ENCODE measurements at places on chromosomes 5 and 9.

GRCh38 chr5:51095486-51095885 lies 287.8 kb upstream of the ISL1 start:
- H3K4me1 ChIP-seq: no peaks in the 10 kb centered on the region
- no peaks in the 10 kb centered on the region for H3K36me3 ChIP-seq
- no peak for DNase-seq
- H3K4me3 ChIP-seq: no peak overlapping the region

GRCh38 chr9:131477367-131477766 lies 25.4 kb upstream of the POMT1 start:
- DNase-seq: no peak
- peaks cover 96% of the 10 kb centered on the region for H3K36me3 ChIP-seq
- H3K27me3 ChIP-seq: no peaks in the 10 kb centered on the region
- H3K4me3 ChIP-seq: no peak overlapping the region

- H3K27ac ChIP-seq: no peak overlapping the region
- no peak for DNase-seq
- H3K36me3 ChIP-seq: no peaks in the 10 kb centered on the region
- H3K27me3 ChIP-seq: no peaks in the 10 kb centered on the region
These were observed 559.2 kb downstream of the PSAT1 start for GRCh38 chr9:78856144-78856543.

GRCh38 chr5:63049935-63050334 lies 471.3 kb downstream of the LRRC70 start:
- H3K36me3 ChIP-seq: no peaks in the 10 kb centered on the region
- no peak overlapping the region for H3K4me3 ChIP-seq
- H3K27ac ChIP-seq: no peak overlapping the region

- no peaks in the 10 kb centered on the region for H3K36me3 ChIP-seq
- H3K27me3 ChIP-seq: no peaks in the 10 kb centered on the region
- H3K27ac ChIP-seq: no peak overlapping the region
- H3K4me3 ChIP-seq: no peak overlapping the region
- no peaks in the 10 kb centered on the region for H3K4me1 ChIP-seq
These were observed 24.0 kb upstream of the KLF4 start for GRCh38 chr9:107513464-107514100.

GRCh38 chr9:123208626-123209174 lies 59.7 kb downstream of the STRBP start:
- H3K27me3 ChIP-seq: no peaks in the 10 kb centered on the region
- no peak for DNase-seq
- H3K27ac ChIP-seq: no peak overlapping the region
- H3K4me3 ChIP-seq: no peak overlapping the region
- H3K4me1 ChIP-seq: no peaks in the 10 kb centered on the region
- H3K36me3 ChIP-seq: no peaks in the 10 kb centered on the region

DNA sequence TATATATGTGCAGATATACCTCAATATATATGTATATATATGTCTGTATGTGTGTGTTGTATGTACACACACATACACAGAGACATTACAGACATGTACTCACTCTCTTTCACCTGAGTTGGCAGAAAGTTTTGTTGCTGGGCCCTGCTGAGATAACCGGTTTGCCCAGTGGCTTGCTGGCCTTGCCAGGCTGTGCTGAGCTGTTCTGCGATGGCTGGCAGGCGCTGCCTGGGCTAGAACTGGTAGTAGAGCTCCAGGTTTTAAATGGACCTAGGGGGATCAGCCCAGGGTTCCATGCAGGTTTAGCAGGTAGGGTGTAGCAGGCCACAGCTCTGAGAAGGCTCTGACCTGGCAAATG lies 394.3 kb downstream of the GADD45G start:
- no peak overlapping the region for H3K4me3 ChIP-seq
- no peaks in the 10 kb centered on the region for H3K36me3 ChIP-seq
- DNase-seq: no peak
- peak overlapping the region; percentile 52 for H3K27ac ChIP-seq
- no peaks in the 10 kb centered on the region for H3K27me3 ChIP-seq

DNA sequence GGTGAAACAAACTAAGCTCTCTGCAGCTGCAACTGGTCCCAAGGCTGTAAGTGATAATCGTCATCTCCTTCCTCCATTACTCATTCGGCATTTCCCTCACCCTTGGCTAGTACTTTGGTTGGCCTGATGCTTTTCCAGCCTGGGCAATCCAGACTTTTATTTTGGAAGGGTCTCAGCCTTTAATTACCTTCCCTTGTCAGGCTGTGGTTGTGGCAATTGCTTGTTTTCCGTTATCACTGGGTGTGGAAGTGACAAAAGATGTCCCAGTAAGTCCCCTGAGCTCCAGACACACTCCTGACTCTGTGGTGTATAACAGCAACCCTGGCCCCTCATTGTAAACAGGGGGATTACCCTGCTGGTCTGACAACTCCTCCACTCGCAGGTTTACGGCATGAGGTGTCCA lies 6.3 kb upstream of the FAF2 start:
- H3K27me3 ChIP-seq: peaks cover under 1% of the 10 kb centered on the region
- no peaks in the 10 kb centered on the region for H3K4me1 ChIP-seq
- no peak overlapping the region for H3K4me3 ChIP-seq

GRCh38 chr5:94268226-94268625 lies 350.2 kb downstream of the KIAA0825 start:
- no peak overlapping the region for H3K4me3 ChIP-seq
- no peaks in the 10 kb centered on the region for H3K36me3 ChIP-seq
- peak overlapping the region; percentile 74 for H3K27ac ChIP-seq
- peaks cover 10% of the 10 kb centered on the region for H3K4me1 ChIP-seq

DNA sequence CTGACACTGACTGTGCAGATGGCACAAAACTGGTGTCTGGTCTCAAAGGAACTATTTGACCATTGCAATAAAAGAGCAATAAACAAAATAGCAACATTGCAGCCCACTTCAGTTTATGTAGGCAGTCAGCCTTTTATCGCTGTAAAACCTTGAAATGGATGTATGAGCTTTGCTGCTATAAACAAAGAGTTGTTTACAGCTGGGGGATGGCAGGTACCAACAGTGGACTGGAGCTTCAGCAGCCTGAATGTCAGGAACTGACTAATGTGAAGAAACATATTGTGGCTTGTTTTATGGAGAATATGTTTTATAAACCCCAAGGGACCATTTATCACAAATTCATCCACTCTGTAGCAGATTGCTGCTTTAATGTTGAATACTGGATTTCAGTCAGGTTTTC lies 78.0 kb downstream of the PTPRD start:
- H3K4me3 ChIP-seq: no peak overlapping the region
- DNase-seq: no peak
- no peaks in the 10 kb centered on the region for H3K36me3 ChIP-seq
- H3K27ac ChIP-seq: no peak overlapping the region
- no peaks in the 10 kb centered on the region for H3K4me1 ChIP-seq

DNA sequence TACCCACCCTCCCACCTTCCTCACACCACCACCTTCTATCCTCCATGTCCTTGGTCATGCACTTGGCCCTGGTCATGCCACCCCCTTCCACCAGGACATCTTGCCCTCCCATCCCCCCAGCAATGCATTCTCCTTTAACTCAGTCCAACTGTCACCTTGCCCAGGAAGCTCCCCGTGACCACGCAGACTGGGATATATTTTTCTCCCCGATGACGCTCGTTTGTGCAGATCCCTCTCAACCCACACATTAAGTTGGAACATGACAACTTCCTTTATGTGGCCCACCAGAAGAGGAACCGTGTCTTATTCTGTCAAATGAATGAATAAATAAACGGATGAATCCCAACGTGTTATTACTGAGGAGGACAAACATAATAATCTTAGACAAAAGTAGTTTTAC lies 82.8 kb upstream of the TAS2R1 start:
- H3K4me1 ChIP-seq: no peaks in the 10 kb centered on the region
- no peak overlapping the region for H3K4me3 ChIP-seq
- no peaks in the 10 kb centered on the region for H3K36me3 ChIP-seq

GRCh38 chr5:173781816-173782670 lies 106.1 kb upstream of the CPEB4 start:
- H3K4me3 ChIP-seq: no peak overlapping the region
- H3K36me3 ChIP-seq: no peaks in the 10 kb centered on the region
- DNase-seq: peak; percentile 24
- no peak overlapping the region for H3K27ac ChIP-seq
- no peaks in the 10 kb centered on the region for H3K27me3 ChIP-seq

DNA sequence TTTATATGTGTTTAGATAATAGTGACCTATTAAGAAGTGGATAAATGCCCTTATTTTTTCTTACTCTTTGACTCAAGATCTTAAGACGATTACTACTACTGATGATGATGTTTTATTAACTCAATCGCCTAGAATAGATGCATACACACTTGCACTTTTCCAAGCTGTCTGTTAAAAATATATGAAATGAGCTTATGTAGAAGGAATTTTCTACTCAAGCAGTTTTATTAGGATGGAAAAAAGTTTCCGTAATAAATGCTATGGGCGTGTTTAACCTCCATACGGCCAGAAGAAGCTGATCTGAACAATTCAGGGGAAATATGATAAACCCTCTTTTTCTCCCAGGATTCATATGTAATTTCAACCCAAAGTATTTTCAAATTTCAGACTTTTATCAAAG lies 455.7 kb upstream of the MPDZ start:
- H3K27me3 ChIP-seq: no peaks in the 10 kb centered on the region
- no peak for DNase-seq
- no peaks in the 10 kb centered on the region for H3K36me3 ChIP-seq
- no peak overlapping the region for H3K4me3 ChIP-seq

GRCh38 chr9:129471201-129472019 lies 149.5 kb downstream of the C9orf50 start:
- no peaks in the 10 kb centered on the region for H3K36me3 ChIP-seq
- H3K4me1 ChIP-seq: peaks cover 16% of the 10 kb centered on the region
- no peak overlapping the region for H3K27ac ChIP-seq
- DNase-seq: no peak
- H3K27me3 ChIP-seq: peaks cover 13% of the 10 kb centered on the region

DNA sequence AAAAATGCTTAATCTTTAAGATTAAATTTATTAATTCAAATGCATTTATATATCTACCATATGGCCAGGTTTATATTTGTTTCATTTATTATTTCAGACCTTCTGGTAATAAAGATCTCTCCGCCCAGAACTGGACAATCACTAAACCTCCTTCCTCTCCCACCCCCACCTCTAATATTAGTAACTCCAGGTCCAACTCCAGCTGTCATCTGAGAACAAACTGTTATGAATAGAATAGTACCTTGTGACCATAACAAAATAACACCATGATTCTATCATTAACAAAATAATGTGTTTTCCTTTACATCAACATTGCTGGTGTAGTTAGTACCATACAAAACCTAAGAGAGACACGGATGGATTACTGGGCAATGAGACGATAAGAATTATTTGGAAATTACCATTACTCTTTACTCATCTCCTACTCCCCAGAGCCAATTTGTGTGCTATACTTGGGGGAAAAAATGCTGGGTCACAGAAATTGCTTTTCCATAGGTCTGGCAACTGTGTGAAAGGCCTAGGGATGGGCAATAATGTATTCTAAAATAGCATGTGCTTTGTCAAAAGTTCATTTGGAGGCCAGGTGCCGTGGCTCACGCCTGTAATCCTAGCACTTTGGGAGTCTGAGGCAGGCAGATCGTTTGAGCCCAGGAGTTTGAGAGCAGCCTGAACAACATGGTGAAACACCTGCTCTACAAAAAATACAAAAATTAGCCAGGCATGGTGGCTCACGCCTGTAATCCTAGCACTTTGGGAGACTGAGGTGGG lies 186.1 kb downstream of the ENC1 start:
- no peak overlapping the region for H3K4me3 ChIP-seq
- H3K4me1 ChIP-seq: no peaks in the 10 kb centered on the region
- no peaks in the 10 kb centered on the region for H3K36me3 ChIP-seq
- no peaks in the 10 kb centered on the region for H3K27me3 ChIP-seq
- no peak for DNase-seq
- no peak overlapping the region for H3K27ac ChIP-seq

GRCh38 chr5:80181618-80182211 lies 74.1 kb downstream of the SERINC5 start:
- DNase-seq: no peak
- H3K27ac ChIP-seq: peak overlapping the region; percentile 99

Data from thymus (tissue), 14 donors.